ENCODE measurements at places on chromosomes 6 and 20.
A peak's percentile ranks its signal among the peaks of the same experiment; 100 is the strongest.

- DNase-seq: no peak
These were observed 31.0 kb downstream of the CDK5RAP1 start for GRCh38 chr20:33370291-33370690.

DNA sequence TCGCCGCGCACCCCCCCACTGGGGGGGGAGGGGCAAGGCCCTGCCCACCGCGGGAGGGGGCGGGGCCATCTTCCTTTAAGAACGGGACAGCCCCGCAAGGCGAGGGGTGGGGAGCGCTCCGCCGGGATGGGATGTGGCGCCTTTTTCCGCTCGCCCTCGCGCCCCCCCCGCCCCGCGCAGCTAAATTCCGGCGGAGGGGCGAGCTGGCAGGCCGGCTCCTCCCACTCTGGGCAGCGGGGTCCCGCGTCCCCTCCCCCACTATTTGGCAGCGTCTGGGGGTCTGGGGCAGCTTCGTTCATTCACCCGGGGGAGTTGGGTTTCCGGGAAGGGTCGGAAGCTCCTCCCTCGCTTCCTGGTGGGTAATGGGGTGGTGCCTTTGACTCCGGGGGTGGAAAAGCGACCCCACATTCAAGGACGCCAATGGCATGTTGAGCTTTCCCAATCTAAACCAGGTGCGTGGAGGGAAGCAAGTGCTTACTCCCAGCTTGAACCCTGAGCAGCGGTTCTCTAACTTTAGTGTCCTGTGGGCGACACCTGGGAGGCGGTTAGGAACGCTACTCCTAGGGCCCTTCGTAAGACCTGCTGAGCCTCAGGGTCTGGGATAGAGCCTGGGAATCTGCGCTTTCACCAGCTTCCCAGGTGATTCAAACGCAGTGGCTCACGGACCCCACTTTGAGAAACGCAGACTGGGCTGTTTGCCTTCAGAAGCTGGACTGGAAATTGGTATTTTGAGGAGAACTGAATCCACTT, 927 bp downstream of the ASXL1 start:
- DNase-seq: peak; percentile 67

DNA sequence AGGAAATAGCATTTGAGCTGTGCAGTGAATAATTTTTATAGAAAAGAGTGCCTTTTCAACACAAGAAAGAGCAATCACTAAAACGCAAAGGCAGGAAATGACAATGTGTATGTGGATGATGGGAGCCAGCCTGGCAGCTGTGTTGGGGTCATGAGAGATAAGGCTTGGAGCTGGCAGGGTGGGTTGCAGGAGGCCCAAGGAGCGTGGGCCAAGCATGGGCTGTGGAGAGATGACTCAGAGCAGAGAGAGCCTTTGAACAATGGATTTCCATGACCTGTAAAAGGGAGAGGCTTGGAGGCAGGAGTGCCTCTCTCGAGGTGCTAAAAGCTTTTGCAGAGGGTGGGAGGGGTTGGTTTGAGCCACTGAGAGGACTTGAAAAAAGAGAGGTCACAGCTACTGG, 6.6 kb upstream of the TBC1D7 start:
- peak; percentile 62 for DNase-seq

- no peak for DNase-seq
These were observed 58.0 kb upstream of the MPC1 start for GRCh38 chr6:166440729-166441128.

- no peak for DNase-seq
These were observed 65.9 kb downstream of the PREP start for GRCh38 chr6:105336986-105337385.

GRCh38 chr20:43731469-43731868, 4.7 kb upstream of the GTSF1L start:
- DNase-seq: no peak

GRCh38 chr6:20876036-20876435, 341.8 kb downstream of the CDKAL1 start:
- peak; percentile 17 for DNase-seq

GRCh38 chr6:36463676-36464075, 20.9 kb downstream of the KCTD20 start:
- no peak for DNase-seq

- DNase-seq: no peak
These were observed 112.5 kb downstream of the EDN3 start for GRCh38 chr20:59412875-59413284.

DNA sequence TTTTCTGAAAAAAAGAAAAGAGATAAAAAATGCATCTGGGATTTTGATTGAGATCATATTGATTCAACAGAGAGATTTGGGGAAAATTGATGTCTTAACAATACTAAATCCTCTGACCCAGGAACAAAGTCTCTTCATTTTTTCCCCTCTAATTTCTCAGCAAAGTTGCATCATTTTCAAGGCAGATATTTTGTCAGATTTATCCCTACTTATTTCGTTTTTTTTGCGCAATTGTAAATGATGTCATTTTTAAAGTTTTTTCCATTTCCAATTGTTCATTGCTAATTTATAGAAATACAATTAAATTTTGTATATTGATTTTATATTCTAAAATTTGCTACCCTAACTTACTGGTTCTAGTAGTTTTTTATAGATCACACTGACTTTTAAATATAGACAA, 97.7 kb upstream of the TMEM170B start:
- no peak for DNase-seq

GRCh38 chr20:4061987-4062386, 46.6 kb upstream of the RNF24 start:
- no peak for DNase-seq

- DNase-seq: no peak
These were observed 45.5 kb downstream of the MRPL14 start for GRCh38 chr6:44081753-44082152.

GRCh38 chr6:29749668-29750067, 26.4 kb downstream of the HLA-F start:
- no peak for DNase-seq

GRCh38 chr20:6993011-6993410, 225.5 kb downstream of the BMP2 start:
- no peak for DNase-seq

- DNase-seq: no peak
These were observed 105.7 kb downstream of the PLEKHG1 start for GRCh38 chr6:150705392-150705791.

DNA sequence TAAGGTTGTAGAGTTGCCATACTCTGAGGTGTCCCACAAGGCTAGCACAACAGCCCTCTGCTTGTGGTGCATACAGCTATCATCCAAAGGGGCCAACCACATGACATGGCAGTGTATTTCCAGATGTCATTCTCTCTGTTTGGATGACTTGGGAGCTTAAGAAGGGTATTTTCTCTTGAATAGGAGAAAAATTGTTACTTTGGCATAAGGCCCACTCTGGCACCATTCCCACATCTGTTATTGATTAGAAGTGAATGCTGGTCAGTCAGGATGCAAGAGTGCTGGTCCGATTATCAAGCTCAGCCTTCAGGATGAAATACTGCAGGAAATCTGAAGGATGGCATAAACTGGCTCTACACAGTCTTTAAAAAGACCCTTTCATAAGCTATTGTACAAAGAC, 83.6 kb upstream of the C20orf144 start:
- no peak for DNase-seq

DNA sequence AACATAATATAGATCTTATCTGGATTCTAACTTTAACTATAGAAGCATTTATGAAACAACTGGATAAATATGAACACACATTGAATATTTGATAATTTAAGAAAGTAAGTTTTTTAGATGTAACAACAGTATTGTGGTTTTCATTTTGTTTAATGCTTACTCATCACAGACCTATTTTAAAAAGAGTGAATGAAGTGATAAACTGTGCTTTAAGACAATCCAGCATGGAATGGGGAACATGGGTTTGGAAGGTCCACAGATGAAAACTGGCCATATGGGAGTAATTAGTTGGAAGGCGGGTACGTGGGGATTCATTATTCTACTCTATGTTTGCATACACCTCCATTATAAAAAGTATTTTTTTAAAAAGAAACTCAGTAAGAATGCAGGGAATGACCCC, 21.2 kb downstream of the EPB41L2 start:
- DNase-seq: no peak

GRCh38 chr20:24382331-24382730, 87.1 kb upstream of the SYNDIG1 start:
- peak; percentile 64 for DNase-seq

- DNase-seq: no peak
These were observed 1.4 kb downstream of the PAQR8 start for GRCh38 chr6:52363228-52363867.

- DNase-seq: no peak
These were observed 627.2 kb downstream of the BCKDHB start for GRCh38 chr6:80733641-80734040.

GRCh38 chr20:53939572-53940359, 130.6 kb downstream of the BCAS1 start:
- DNase-seq: peak; percentile 91

GRCh38 chr6:169337886-169338445, 84.3 kb upstream of the THBS2 start:
- DNase-seq: no peak

GRCh38 chr6:136405420-136406029, 115.9 kb upstream of the BCLAF1 start:
- DNase-seq: no peak

- DNase-seq: no peak
These were observed 118.7 kb downstream of the JARID2 start for GRCh38 chr6:15364401-15365037.

DNA sequence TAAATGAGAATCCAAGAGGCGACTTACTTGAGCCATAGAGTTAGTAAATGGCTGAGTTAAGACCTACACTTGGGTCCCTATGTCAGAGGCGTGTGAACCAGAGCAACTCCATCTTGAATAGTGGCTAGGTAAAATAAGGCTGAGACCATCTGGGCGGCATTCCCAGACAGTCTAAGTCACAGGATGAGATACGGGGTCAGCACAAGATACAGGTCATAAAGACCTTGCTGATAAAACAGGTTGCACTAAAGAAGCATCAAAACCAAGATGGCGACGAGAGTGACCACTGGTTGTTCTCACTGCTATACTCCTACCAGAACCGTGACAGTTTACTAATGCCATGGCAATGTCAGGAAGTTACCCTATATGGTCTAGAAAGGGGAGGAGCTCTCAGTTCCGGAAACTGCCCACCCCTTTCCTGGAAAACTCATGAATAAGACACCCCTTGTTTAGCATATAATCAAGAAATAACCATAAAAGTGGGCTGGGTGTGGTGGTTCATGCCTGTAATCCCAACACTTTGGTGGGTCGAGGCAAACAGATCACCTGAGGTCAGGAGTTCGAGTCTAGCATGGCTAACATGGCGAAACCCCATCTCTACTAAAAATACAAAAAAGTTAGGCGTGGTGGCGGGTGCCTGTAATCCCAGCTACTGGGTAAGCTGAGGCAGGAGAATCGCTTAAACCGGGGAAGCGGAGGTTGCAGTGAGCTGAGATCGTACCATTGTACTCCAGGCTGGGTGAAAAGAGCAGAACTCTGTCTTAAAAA, 43.9 kb upstream of the EEF1A1 start:
- DNase-seq: no peak

DNA sequence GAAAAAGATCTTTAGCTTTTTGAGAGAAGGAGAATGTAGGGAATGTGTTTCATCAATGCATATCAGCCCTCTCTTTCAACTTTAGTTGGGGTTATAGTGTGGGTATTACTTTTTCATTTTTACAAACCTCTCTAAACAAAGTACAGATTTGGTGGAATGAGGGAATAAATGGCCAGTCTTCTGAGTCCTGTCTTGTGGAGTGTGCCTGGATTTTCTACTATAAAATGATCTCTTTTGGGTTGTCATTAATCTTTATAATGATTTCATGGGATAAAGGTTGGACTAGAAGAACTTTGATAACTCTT, 209.3 kb downstream of the RNF144B start:
- no peak for DNase-seq

GRCh38 chr6:148470606-148471465, 128.2 kb downstream of the SASH1 start:
- no peak for DNase-seq

- DNase-seq: no peak
These were observed 105.4 kb upstream of the ESR1 start for GRCh38 chr6:151701911-151702562.

GRCh38 chr6:163999475-164000125, 585.1 kb downstream of the QKI start:
- DNase-seq: no peak
